ENCODE measurements at places on chromosomes 1 and 21.

GRCh38 chr1:76109901-76110560 lies 35.5 kb downstream of the ST6GALNAC3 start:
- DNase-seq: no peak

GRCh38 chr1:102886638-102887037 lies 221.7 kb downstream of the COL11A1 start:
- no peak for DNase-seq

DNA sequence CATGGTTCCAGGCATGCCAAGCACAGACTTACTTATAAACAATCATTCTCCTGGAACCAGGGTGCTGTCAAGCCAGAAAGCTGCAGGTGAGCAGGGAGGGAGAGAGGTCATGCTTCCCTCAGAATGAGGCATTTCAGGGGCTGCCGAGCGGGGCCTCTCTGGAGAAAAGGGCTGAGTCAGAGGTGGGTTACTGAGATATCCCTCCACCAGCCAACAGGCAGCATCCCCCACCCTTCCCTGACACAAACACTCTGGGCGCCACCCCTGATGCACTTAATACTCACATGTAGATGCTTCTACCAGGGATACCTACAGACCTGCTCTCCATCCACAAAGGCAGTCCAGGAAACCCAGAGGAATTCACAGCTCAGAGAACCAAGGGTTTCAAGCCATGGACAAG lies 13.1 kb downstream of the STK40 start:
- no peak for DNase-seq

GRCh38 chr1:116692879-116693278 lies 25.3 kb upstream of the IGSF3 start:
- DNase-seq: no peak

GRCh38 chr1:232571523-232571922 lies 58.4 kb downstream of the SIPA1L2 start:
- DNase-seq: no peak

- DNase-seq: peak; percentile 29
These were observed 41.8 kb downstream of the CRYAA start for GRCh38 chr21:43210454-43211071.

GRCh38 chr1:151061704-151062103 lies 1.5 kb downstream of the MLLT11 start:
- DNase-seq: no peak

Measured in spinal cord (tissue), 10 donors.